Thoracic aorta (tissue), 2 donors: ENCODE measurements at places on chromosomes 3 and 15. TPM values are rescaled to one million over a fixed set of nuclear protein-coding genes. Genes with fewer than 3 reads are reported as not detected.

- H3K27ac ChIP-seq, result no peak overlapping the region
- no peaks in the 10 kb centered on the region for H3K36me3 ChIP-seq
- H3K27me3 ChIP-seq, result no peaks in the 10 kb centered on the region
- H3K4me3 ChIP-seq, result no peak overlapping the region
- no peaks in the 10 kb centered on the region for H3K4me1 ChIP-seq
Observed at GRCh38 chr3:87733671-87734367, 325.0 kb downstream of the CGGBP1 start.

The CHRNA7 gene
- total RNA-seq, result 0.95 TPM

The IL5RA gene
- not detected for total RNA-seq

The KIF7 gene
- 26.4 TPM for total RNA-seq

GRCh38 chr3:4574426-4574965 is 81.3 kb downstream of the ITPR1 start:
- no peaks in the 10 kb centered on the region for H3K36me3 ChIP-seq
- no peak overlapping the region for H3K27ac ChIP-seq
- no peak for DNase-seq
- no peak overlapping the region for H3K4me3 ChIP-seq
- no peaks in the 10 kb centered on the region for H3K27me3 ChIP-seq

The FAM227B gene
- 3.2 TPM for total RNA-seq

DNA sequence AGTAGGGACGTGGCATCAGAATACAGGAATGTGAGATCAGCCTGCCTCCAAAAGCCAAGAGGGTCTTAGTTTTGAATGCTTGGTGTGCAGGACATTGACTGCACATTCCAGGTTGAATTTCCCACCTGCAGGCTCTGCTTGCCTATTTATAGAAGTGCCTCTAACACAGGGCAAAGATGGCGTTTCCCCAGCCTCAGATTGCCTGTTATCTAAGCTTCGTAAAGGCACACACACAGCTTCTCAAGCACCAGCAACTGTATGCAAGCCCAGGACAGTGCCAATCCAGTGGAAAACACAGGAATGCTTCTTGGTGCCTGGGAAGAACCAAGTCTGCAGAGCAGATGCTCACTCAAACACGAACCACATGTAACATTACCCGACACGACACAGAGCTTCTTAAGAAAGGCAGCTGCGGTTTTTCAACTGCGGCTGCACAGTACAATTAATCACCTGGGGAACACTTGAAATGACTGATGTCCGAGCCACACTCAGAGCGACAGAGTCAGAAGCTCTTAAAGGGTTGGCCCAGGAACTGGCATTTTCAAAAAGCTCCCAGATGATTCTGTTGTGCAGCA is 90.0 kb upstream of the ANKRD34C start:
- no peak for DNase-seq
- H3K27me3 ChIP-seq, result no peaks in the 10 kb centered on the region
- no peaks in the 10 kb centered on the region for H3K4me1 ChIP-seq
- H3K36me3 ChIP-seq, result no peaks in the 10 kb centered on the region
- no peak overlapping the region for H3K27ac ChIP-seq

- peaks cover 35% of the 10 kb centered on the region for H3K4me1 ChIP-seq
- H3K27ac ChIP-seq, result peak overlapping the region; percentile 83
- no peaks in the 10 kb centered on the region for H3K36me3 ChIP-seq
- no peak overlapping the region for H3K4me3 ChIP-seq
Observed at GRCh38 chr15:55344206-55344605, 25.2 kb downstream of the PIGB start.

DNA sequence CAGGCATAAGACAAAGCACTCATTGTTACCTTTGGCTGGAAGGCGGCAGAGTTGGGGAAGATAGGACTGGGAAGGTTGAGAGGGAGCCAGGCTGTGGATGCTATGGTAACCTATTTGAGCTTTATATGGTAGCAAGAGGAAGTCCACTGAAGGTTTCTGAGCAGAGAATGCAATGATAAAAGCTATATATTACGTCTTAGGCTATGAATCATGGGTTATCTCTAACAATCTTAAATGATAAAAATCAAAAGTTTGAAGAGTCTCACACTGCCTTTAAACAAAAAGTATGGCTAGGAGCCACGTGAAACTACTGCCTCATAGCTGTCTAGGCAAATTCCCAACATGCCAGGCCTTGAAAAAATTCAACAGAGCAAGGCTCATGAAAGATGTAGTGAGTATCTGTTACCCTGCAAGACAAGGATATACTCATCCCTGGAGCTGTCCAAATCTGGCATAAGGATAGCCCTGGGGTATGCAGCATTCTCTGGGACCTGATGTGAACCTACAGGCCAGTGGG is 4.1 kb downstream of the P3H2 start:
- H3K4me3 ChIP-seq, result no peak overlapping the region
- no peak overlapping the region for H3K27ac ChIP-seq
- no peaks in the 10 kb centered on the region for H3K36me3 ChIP-seq
- H3K4me1 ChIP-seq, result peaks cover 26% of the 10 kb centered on the region
- H3K27me3 ChIP-seq, result no peaks in the 10 kb centered on the region

GRCh38 chr15:73928971-73929627 is 2.8 kb downstream of the LOXL1 start:
- no peak for DNase-seq
- H3K27ac ChIP-seq, result peak overlapping the region; percentile 97

The PRRT3 gene
- total RNA-seq, result 3.3 TPM

DNA sequence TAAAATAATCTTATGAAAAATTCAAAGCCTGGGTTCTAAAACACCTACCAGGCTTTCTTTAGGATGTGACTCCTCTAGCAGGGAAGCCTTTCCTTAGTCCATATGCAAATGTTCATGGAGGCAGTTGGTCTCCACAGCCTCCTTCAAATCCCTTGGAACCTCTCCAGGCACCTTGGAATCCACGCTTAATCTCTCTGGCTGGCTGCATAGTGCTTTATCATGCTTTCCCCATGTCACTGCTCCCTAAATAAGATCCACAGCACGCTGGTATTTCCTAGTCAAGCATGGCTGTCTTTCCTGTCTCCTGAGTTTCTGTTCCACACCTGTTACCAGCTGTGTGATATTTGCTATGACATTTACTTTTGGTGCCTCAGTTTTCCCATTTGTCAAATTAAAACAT is 71.3 kb downstream of the CLSTN2 start:
- no peak overlapping the region for H3K27ac ChIP-seq
- no peaks in the 10 kb centered on the region for H3K27me3 ChIP-seq
- no peak overlapping the region for H3K4me3 ChIP-seq
- no peaks in the 10 kb centered on the region for H3K4me1 ChIP-seq
- no peaks in the 10 kb centered on the region for H3K36me3 ChIP-seq
